ENCODE measurements at places on chromosomes 6 and 20. TPM values are rescaled to one million over a fixed set of nuclear protein-coding genes. Genes with fewer than 3 reads are reported as not detected.

The ACTL10 gene
- 0.74 TPM for total RNA-seq

The CCN2 gene
- total RNA-seq = 16.2 TPM

The MTFR2 gene
- 0.25 TPM for total RNA-seq

The ZNF318 gene
- total RNA-seq = 15.0 TPM

The LY6G6F gene
- total RNA-seq = not detected

The PHACTR3 gene
- total RNA-seq = 31.0 TPM

The PGC gene
- 0.49 TPM for total RNA-seq

The FRK gene
- total RNA-seq = 0.49 TPM

The SEL1L2 gene
- total RNA-seq = under 0.01 TPM

The RAET1E gene
- not detected for total RNA-seq

The TSBP1 gene
- total RNA-seq = not detected

The PTPRT gene
- 34.7 TPM for total RNA-seq

The TMEM242 gene
- total RNA-seq = 11.6 TPM

The CRYBG1 gene
- 0.49 TPM for total RNA-seq

The IMPG1 gene
- not detected for total RNA-seq

The C6orf15 gene
- total RNA-seq = not detected

The MUC21 gene
- not detected for total RNA-seq

The SEC63 gene
- 44.7 TPM for total RNA-seq

The AVP gene
- total RNA-seq = not detected

The NKX2-4 gene
- total RNA-seq = not detected

The RPP40 gene
- total RNA-seq = 8.1 TPM

The DEFB110 gene
- total RNA-seq = not detected

The ECT2L gene
- total RNA-seq = 0.98 TPM

The EMILIN3 gene
- 3.7 TPM for total RNA-seq

The CSE1L gene
- 129 TPM for total RNA-seq

The HAO1 gene
- total RNA-seq = not detected

The WFDC10B gene
- not detected for total RNA-seq
